AG09309 (cell line): ENCODE measurements at places on chromosomes 3 and 15.

- no peak for DNase-seq
Measured at GRCh38 chr3:138845181-138845601, 10.5 kb upstream of the PIK3CB start.

DNA sequence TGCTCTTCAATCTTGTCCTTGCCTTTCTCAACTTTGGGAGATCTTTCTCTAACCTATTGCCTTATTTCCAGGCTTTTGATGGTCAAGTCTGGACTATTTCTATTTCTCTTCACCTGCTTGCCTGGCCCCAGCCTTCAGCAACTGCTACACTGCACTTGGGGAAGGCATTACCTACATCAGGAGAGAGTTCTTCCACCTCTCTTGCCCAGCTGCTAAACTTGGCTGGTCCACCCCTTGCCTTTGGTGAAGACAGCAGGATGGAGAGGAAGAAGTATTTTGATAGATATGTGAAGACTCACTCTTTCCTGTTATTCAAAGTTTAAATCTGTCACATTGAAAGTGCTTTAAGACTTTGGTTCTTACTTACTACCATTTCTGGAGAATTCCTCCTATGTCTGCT is 574.8 kb downstream of the ZPLD1 start:
- no peak for DNase-seq

- DNase-seq, result no peak
Measured at GRCh38 chr3:196569003-196569516, 600 bp downstream of the FBXO45 start.

DNA sequence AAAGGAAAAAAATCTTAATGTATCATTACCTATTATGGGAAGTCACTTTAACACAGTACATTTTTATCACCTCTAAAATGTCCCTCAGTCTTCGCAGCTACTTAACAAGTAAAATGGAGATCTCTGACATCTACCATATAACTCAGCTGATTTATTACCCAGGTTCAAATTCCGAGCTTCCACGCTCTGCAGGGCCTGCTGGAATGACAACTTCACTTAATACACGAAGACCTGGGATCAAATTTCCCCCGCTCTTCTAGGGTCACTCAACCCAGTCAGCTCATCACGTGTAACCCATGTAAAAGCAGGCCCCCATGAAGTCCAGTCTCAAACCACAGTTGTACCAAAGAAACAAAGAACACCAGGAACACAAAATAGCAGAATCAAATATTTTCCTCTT is 44.2 kb upstream of the ACP3 start:
- DNase-seq, result no peak

DNA sequence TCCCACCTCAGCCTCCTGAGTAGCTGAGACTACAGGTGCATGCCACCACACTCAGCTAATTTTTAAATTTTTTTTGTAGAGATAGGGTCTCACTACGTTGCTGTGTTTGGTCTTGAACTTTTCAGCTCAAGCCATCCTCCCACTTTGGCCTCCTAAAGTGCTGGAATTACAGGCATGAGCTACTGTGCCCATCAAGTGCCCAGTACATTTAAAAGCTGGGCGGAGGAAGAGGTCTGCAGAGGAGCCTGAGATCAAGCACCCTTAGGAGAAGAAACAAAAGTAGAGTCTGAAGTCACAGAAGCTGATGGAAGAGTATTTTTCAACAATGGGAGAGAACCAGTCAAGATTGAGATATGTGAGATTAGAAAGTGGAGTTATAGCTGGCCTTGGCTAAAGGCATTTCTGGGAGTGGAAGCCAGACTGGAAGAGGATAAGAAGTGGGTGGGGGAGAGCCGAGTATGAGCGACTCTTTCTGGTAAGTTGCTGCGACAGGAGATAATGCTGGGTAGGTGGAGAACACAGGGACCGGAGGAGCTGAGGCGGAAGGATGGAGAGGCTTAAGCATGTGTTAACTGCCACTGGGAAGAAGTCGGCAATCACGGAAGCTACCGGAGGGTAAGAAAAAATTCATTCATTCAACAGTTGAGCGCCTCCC is 782 bp upstream of the IREB2 start:
- no peak for DNase-seq

GRCh38 chr15:87873516-87873915 is 383.0 kb downstream of the NTRK3 start:
- no peak for DNase-seq

- peak; percentile 56 for DNase-seq
Measured at GRCh38 chr3:48492461-48493202, 11.3 kb downstream of the SHISA5 start.
